ENCODE measurements at places on chromosomes 2 and 18. TPM values are rescaled to one million over a fixed set of nuclear protein-coding genes. Genes with fewer than 3 reads are reported as not detected.

- DNase-seq = no peak
Observed at GRCh38 chr2:190722835-190723234, 74.0 kb downstream of the NAB1 start.

GRCh38 chr18:57389271-57389670 lies 36.9 kb downstream of the ST8SIA3 start:
- DNase-seq = peak; percentile 46

The WDR7 gene
- total RNA-seq = 20.4 TPM

GRCh38 chr2:172995323-172996244 lies 80.1 kb upstream of the MAP3K20 start:
- DNase-seq = peak; percentile 32

GRCh38 chr2:236959876-236960275 lies 125.8 kb upstream of the COPS8 start:
- DNase-seq = no peak

DNA sequence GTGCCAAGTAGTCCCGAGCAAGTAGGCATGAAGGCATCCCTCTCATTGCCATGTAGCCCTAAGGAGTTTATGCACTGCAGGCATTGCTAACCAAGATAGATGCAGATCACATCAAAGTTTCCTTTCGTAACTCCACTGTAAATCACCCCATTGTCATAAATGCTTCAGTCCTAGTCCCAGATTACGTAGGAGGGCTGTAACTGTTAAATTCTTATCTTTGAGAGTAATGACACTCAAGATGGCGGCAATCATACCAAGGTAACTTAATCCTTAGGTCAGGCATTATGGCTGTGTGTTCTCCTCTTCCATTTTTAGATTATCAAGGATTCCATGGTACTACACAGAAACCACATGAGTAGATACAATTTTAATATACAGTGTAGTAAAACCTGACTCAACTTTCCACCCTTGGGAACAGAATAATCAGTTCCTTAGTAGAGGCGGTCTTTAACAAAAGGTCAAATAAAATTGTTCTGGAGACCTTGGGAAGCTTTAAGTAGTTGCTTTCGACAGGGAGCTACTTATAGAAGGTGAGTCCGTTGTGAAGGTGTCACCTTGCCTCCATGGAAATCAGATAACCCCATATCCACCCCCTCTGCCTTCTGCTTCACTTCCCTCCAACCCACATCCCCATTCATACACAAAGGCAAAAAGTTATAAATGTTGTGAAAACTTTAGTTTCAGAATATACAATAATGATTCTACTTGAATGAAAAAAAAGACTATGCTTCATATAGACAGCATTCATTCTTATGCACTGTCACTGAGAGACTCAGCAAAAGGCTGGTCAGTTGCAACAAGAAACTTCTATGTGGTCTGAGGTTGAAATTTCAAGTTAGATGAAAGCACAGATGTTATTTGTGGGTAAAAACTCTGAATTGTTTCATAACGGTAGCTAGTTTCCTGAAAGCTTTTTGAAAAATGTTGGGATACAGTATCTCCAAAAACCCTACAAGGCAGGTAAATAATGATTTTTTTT lies 64.8 kb upstream of the GALNT5 start:
- no peak for DNase-seq

DNA sequence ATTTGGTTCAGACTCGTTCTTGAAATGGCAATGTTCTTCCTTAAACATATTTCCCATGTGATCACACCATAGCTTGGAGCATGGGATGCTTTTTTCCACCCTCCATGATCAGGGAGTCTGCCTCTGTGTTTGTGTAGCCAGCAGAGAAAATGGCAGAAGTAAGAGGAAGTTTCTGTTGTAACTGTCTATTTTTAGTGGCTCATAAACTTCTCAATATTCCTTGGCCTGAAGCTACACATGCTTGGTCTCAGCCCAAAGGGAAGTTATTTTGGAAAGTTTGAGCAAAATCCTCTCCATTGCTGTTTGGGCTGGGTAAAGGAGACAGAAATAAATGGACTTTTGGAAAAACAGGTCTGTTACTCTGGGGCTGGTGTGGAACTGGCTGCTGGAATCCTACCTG lies 33.4 kb upstream of the ITGA6 start:
- no peak for DNase-seq
